ENCODE measurements at places on chromosomes 12 and 14.
A peak's percentile ranks its signal among the peaks of the same experiment; 100 is the strongest.

GRCh38 chr12:92486443-92487137, 216.2 kb upstream of the PLEKHG7 start:
- no peak for DNase-seq

GRCh38 chr12:6038160-6038559, 86.3 kb downstream of the VWF start:
- DNase-seq = peak; percentile 4

DNA sequence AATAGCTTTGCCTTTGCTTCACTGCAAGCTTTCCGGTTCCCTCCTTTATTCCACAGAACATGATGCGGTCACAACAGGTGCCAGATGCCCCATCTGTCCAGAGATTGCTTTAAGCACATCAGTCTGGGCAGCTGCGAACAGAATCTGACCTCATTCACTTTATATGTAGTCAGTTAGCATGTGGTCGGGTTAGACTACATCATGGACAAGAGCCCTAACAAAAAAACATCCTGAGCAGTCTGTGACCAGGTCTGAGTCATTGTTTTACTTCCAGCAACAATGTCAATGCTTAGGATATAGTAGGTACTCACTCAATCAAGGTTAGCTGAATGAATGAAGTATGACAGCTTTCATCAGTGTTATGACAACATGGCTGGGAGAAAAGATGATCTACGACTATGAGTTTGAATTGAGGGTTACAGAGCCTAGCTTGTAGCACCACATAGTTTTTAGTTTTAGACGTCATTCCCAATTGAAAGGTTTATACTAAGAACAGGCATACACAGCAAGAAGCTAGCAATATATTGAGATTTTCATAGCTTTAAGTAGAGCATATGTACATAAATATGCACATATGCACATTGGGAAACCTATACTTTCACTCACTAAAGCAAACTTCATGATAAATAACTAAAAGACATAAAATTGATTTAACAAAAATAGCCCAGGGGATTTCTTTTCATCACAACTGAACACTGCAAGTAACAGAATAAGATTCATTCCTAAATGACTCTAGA, 64.2 kb upstream of the TMCC3 start:
- DNase-seq = no peak

DNA sequence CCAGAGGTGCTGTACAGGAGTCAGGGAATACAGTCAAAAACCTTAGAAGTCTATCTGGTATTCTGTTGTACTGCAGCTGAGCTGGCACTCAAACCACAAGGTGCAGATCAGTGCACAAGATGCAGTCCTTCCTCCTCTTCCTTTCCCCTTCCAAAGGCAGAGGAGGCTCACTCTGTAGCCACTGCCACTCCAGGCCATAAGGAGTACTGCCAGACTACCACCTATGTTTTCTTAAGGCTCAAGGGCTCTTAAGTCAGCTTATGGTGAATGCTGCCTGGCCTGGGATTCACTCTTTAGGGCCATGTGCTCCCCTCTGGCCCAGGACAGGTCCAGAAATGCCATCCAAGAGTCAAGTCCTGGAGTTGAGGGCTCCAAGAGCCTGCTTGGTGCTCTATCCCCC, 200.3 kb downstream of the CRADD start:
- DNase-seq = no peak

DNA sequence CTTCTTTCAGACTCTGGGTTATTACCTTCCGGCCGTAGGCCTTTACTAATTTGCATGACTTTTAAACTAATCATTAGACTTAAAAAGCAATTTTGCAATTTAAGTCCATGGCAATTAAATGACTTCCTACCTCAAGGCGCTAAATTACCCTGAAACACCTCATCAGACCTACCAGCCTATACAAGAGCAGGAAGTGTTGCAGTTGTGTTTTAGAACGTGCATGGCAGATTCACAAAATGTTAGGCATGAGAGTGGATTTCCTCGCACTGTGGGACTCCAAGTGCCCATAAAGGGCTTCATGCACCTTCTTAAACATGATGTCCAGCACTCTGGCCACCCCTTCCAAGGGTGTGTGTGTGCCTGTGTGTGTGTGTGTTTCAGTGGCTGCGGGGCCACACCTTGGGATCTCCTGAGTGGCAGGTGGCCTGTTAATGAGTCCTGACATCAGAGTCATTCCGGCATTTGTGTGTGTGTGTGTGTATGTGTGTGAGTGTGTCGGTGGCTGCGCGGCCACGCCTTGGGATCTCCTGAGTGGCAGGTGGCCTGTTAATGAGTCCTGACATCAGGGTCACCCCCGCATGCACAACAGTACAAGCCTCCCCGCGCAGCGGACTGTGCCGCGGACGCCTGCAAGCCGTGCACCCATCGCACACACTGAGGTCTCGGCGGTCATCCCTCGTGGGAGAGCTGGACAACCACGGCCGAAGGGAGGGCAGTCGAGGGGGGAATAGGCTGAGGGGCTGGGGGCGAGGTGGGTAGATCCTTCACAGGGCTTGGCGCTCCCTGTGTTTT, 900 bp downstream of the C2CD5 start:
- DNase-seq = no peak

GRCh38 chr12:121781484-121781997, 11.9 kb downstream of the RHOF start:
- no peak for DNase-seq

DNA sequence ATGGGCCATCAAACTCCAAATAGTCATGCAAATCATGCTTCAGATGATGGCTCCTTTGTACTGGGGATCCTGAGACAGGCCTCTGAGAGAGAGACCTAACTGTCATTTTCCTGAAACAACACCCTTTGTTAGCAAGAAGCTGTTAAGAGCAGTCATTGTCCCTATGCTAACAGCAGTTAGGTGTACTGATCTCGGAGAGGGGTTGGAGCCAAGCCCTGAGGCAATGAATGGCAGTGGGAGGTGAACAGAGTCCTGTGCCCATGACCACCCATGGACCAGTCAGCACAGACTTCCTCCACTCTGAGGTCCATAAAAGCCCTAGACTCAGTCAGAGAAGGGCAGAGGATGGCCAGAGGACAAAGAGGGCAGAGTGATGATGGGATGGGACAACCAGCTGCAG, 747.6 kb upstream of the LRFN5 start:
- DNase-seq = no peak

GRCh38 chr12:68020049-68020448, 30.8 kb downstream of the IFNG-AS1 start:
- no peak for DNase-seq

DNA sequence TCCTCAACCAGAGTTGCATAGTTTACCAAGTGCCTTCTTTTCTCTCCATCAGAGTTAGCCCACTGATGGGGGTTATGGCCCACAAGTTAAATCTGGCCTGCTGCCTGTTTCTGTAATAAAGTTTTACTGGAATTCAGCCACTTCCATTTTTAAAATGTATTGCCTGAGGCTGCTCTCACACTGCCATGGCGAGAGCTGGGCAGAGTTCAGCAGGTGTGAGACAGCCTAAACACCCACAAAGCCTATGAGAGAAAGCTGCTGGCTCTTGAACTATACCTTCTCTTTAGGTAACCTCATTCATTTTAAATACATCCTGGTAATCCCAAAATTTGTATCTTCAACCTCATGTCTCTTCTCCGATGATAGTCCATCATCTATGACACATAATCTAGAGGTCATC, 86.1 kb downstream of the BCL2L14 start:
- no peak for DNase-seq

DNA sequence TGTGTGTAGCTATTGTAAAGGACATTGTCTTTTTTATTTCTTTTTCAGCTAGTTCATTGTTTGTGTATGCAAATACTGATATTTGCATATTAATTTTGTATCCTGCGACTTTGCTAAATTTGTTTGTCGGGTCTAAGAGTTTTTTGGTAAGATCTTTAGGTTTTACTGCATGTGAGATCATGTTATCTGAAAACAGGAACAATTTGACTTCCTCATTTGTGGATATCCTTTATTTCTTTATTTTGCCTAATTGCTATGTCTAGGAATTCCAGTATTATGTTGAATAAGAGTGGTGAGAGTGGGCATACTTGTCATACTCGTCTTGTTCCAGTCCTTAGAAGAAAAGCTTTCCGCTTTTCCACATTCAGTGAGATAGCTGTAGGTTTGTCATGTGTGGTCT, 28.8 kb downstream of the SIX4 start:
- DNase-seq = no peak

DNA sequence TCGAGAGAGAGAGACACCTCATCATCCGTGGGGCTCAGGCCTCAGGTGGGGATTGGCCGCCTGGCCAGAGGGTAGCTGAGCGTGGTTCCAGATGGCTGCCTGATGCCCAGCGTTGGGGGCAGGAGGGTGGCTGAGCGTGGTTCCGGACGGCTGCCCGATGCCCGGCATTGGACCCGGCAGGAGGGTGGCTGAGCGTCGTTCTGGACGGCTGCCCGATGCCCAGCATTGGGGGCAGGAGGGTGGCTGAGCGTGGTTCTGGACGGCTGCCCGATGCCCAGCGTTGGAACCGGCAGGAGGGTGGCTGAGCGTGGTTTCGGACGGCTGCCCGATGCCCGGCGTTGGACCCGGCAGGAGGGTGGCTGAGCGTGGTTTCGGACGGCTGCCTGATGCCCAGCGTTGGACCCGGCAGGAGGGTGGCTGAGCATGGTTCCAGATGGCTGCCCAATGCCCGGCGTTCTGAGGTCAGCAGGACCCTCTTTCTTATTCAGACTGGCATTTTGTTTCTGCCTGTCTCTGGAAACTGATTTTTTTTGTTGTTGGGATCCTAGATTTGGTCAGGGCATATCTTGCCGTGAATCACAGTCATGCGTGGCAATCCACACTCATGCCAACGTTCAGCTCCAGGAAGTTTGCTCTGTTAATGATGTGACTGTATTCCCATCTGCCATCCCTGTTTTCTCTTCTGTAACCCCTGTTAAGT, 40.7 kb downstream of the GALNT9 start:
- no peak for DNase-seq

GRCh38 chr12:114982760-114983159, 298.8 kb upstream of the TBX3 start:
- DNase-seq = no peak

DNA sequence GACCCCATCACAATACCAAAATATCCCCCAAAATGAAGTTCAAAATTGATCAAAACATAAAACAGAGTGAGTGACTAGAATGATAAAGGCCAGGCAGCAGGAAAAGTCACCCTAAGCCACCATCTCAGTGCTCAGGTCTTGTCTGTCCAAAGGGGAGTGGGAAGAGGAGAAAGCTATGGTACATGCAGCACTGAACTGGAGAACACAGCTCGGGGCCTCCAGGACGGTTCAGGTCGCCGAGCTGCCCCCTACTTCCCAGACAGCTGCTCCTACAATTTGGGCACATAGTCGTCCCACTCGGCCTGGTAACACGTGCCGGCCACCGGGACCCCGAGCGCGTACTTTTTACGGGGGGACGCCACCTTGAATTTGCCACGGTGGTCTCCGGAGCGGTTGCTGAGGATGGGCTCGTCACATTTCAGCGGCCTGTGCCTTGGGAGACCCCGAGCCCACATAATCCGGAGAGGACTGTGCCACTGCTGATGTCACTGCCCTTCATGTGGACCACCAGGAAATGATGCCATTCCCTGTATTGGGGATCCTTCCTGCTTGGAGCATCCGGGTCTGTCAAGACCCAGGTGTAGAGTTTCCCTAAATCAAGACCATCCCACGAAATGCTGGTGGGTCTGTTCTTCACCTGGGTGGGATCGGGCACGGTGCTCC, 31.6 kb downstream of the AK7 start:
- no peak for DNase-seq

GRCh38 chr14:51283402-51284085, 43.5 kb downstream of the TMX1 start:
- DNase-seq = peak; percentile 46

- no peak for DNase-seq
Observed at GRCh38 chr12:117975006-117975405, 6.2 kb upstream of the KSR2 start.

- DNase-seq = no peak
Observed at GRCh38 chr12:56725723-56726102, 614 bp upstream of the NACA start.
